ENCODE measurements at places on chromosomes 7 and 10. TPM values are rescaled to one million over a fixed set of nuclear protein-coding genes. Genes with fewer than 3 reads are reported as not detected.

- peak; percentile 40 for DNase-seq
Measured at GRCh38 chr7:2567679-2568278, 9.0 kb downstream of the IQCE start.

DNA sequence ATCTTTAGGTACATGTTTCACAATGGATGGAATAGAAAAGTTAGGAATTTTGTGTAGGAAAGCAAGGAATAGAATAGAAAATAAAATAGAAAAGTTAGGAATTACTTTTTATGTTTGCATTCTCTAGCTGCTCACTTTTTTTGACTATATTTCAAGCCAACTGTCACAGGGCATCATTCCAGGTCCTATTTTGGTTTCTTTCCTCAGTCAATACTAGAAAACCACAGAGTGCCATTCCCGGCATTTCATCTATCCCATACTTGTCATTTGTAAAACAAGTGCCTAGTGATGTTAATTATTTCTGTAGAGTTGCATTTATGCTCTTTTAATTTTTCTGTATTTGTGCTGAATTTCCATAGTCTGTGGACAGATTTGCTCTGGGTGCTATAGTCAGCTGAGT, 66.2 kb downstream of the SDK1 start:
- no peak for DNase-seq

DNA sequence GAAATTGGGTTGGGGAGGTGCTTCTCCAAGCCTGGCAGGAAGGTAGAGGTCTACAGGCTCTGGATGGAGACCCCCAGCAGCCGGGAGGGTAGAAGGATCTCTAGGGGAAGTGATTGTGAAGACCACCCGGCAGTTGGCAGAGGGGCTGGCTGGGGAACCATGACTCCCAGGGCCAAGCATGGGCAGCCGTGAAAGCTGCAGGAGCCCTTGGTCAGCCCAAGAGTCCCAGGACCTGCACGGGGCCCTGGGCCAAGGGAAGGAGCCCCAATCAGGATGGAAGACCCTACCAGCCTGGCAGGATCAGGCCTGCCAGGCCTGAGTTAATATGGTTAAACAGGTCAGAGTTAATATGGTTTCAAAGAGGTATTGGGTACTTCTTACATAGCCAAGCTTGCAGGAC, 126.3 kb upstream of the NANOS1 start:
- DNase-seq = no peak

GRCh38 chr7:119382726-119383125, 890.2 kb upstream of the KCND2 start:
- DNase-seq = no peak

GRCh38 chr10:34717429-34717828, 97.7 kb downstream of the PARD3 start:
- DNase-seq = no peak

GRCh38 chr10:77962350-77963146, 36.0 kb upstream of the DLG5 start:
- no peak for DNase-seq

DNA sequence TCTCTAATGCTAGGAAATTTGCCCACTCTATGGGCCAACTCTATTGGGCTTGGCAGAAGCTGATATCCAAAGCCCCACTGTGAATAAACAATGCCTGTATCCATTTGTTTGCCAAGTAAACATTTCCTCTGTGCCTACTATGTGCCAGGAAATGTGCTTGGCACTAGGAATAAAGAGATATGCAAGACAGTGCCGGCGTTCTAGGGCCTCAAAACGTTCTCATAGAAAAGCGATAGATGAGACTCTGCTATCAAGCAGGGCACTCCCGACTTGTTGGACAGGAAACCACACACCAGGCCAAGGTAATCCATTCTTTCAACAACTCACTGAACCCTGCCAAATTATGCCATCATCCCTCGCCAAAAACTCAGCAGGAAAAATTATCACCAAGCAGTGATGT, 196.7 kb downstream of the IPMK start:
- DNase-seq = no peak

DNA sequence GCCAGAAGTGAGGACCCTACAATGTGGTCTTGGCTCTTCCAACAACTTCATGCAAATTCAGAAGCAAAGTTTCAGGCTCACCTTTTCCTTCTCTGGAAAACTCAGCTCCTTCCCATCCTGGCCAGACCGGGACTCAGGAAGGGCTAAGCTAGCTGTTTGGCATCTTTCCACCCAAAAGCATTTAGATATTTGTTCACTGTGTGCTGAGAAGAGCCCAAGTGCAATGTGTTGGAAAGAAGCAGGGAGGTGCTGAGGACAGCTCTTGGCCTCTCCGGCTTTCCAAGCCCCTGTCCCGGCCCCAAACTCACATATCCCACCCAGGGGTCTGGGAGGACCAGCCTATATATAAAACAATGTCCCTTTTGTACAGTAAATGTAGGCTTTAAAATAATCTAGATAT, 44.5 kb downstream of the MKI67 start:
- DNase-seq = no peak

DNA sequence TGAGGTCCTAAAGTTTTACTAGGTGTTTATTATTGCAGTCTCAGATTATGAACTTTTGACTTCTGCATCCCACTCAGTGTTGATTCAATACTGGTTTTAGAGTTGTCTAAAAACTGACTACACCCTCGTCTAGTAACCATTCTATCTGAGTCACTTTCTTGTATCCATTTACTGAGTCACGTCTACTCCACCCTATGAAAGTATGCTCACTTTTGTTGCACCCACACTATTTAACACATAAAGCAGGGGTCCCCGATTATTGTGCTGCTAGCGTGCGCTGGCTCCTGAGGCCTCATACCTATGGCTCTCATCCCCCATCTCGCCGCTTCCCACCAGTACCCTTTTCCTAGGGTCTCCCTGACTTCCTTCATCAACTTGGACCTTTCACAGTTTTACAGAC, 2.0 kb downstream of the SAMD9 start:
- DNase-seq = no peak

GRCh38 chr10:95441547-95441923, 119.6 kb downstream of the SORBS1 start:
- no peak for DNase-seq

GRCh38 chr10:89241026-89241425, 10.5 kb downstream of the LIPA start:
- DNase-seq = no peak

GRCh38 chr7:18505870-18506460, 10.4 kb downstream of the HDAC9 start:
- peak; percentile 62 for DNase-seq

DNA sequence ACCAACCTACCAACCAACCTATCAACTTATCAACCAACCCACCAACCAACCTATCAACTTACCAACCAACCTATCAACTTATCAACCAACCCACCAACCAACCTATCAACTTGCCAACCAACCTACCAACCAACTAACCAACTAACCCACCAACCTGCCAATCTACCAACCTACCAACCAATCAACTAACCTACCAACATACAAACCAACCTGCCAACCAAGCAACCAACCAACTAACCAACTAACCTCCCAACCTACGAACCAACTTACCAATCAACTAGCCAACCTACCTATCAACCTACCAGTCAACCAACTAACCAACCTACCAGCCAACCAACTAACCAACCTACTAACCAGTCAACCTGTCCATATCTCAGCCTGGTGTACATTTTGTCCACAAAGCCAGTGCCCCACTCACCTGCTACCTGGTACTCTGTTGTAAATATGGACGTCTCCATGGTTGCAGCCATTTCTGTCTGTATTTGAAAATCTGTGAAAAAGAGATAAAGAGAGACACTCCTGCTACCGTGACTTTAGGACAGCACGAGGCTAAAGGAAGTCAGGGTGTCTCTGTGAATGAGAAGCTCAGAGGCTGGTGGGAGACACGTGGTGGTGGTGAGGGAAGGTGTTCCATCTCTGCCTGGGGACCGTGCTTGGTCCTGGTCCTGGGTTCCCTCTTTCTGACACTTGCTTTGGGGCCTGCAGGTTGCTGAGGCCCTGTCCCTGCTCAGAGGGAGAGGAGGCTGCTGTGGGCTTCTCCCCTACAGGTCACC, 41.9 kb upstream of the IL15RA start:
- DNase-seq = peak; percentile 30

- no peak for DNase-seq
Measured at GRCh38 chr10:88840104-88840503, 11.5 kb downstream of the ANKRD22 start.

DNA sequence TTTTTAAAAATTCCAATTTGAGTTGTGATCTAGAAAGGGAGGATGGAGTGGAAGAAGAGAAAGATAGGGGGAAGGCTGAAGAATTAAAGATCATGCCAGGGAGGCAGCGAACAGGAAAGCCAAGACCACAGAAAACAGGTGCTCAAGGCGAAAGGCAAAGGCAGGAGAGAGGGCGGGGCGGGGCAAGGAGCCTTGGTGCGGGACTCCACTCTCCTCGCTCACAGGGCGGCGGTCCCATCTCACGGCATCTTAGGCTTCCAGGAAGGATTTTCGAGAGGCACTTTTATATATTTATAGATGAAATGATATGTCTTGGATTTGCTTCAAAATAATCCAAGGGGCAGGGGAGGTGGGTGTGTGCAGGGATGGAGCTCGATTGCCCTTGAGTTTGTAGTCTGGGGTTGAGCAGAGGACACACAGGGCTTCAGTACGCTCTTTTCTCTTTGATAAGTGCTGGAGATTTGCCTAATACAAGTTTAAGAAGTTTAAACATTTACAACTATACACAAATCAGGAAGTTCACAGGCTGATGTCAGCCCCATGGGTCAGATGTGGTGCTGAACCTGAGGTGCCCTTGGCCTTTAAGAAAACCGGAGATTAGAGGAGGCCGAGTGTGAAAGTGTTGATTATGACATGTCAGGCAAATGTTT, 161.1 kb downstream of the PRKAG2 start:
- DNase-seq = no peak

- no peak for DNase-seq
Measured at GRCh38 chr10:118952493-118953295, 76.8 kb upstream of the NANOS1 start.

GRCh38 chr10:132634947-132635271, 97.3 kb downstream of the INPP5A start:
- no peak for DNase-seq

Gene METTL27
- total RNA-seq = 2.1 TPM

Gene NRF1
- total RNA-seq = 31.9 TPM

Gene KCNIP2
- 4.3 TPM for total RNA-seq

Gene CLRN3
- total RNA-seq = not detected

Gene SAP25
- total RNA-seq = 14.0 TPM

Gene BAMBI
- 0.89 TPM for total RNA-seq

Gene PRR15
- not detected for total RNA-seq
